ENCODE measurements at places on chromosomes 1 and 21.

DNA sequence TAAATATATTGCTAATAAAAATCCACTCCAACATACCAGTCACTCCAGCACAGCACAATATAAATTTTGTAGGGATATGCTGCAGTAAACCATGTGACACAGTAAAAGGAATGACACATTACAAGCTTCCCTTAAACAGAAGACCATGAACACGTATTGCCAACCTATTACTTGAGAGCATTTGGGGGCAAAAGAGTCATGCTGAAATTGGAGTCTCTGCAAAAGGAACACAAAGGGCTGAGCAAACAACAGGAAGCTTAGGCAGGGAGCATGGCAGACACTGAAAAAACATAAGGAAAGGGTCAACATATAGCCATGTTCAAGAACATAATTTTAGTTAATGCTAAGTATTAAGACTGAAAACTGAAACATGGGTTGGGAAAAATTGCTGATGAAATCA lies 214.5 kb downstream of the SMYD3 start:
- DNase-seq: no peak

DNA sequence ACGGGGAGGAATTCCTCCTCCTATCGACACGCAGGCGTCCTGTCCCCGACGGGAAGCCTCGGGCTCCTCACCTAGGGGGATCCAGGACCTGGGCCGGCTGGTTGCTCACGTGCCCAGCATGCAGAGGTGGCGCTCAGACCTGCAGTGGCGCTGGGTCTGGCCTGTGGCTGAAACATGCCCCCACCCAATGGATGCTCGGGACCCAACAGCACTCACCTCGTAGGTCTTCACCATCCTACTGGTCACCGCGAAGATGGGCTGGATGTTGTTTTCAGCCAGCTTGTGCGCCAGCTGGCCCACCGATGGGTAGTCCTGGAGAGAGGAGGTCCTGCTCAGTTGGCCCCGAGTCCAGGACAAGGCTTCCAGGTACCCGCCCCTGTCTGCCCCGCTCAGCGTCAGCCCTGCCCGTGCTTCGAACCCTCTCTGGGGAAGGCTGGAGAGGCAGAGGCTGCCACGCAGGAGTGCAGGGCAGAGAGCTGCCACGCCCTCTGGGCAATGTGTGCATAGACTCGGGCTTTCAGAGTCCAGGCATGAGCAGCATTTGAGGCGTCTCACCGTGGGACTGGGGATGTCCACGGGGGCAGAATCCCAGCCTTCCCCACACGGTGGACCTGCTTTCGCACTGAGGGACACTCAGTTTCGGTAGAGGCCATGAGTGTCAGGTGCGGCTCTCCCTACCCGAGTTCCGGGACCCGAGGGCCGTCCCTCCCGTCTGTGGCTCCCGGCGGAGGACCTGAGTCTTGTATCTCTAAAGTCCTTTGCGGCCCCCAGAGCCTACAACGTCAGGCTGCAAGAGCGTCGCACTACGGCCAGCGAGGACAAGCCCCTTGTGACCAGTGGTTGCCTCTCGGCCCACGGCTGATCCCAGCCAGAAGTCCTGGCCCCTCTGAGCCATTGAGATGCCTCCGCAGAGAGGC lies 21.6 kb downstream of the ITGB2 start:
- no peak for DNase-seq

GRCh38 chr21:39660191-39660980 lies 47.6 kb downstream of the B3GALT5 start:
- DNase-seq: peak; percentile 65

DNA sequence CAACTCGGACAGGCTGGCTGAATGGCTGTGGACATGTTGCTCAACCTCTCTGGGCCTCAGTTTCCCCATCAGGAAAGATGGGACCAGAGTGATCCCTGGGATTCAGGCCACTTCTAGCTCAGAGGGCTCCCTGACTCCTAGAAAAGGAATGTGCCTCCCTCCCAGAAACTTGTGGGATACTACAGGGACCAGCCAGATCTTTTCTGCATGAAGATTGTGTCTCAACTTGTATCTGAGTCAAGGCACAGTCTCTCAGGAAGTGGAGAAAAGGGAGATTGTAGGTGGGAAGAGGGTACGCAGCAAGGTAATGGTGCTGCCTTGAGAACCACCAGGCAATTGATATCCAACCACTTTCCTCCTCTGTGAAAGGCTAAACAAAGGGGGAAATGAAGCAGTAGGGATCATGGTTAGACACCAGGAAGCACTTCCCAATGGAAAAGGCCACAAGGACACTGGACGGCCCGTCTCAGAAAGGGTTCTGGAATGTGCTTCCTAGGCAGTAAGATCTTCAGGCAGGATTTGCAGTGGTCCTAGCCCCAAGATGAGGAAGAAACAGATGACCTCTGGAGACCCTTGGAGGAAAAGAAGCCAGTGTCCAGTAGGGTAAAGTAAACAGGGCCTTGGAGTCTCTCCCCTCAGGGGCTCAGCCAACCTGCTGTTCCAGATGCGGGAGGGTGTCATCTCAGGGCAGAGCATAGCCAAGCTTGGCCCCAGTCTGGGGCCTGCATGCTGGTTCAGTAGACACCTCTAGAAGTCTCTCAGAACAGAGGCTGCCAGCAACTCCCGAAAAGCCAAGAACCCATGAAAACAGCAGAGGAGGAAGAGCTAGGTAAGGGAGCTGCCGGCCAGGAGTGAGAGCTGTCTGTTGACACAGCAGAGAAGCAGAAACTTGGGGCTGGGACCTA lies 16.8 kb downstream of the IFFO2 start:
- no peak for DNase-seq

- DNase-seq: no peak
Measured at GRCh38 chr1:182624577-182624976, 20.4 kb upstream of the RGS16 start.

DNA sequence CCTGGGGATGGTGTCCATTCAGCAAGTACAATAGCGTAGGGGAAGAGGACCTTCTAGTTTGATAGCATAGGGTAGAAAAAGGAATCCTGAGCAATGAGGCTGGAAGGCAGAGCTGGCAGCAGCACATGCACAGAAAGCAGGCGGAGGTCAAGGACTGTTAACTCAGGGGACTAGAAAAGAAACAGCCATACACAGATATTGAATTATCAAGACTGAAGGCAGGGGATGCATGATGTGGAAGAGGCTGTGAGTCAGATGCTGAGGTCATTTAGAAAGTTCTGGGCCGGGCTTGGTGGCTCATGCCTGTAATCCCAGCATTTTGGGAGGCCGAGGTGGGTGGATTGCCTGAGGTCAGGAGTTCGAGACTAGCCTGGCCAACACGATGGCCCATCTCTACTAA lies 65.6 kb downstream of the OPTC start:
- no peak for DNase-seq

DNA sequence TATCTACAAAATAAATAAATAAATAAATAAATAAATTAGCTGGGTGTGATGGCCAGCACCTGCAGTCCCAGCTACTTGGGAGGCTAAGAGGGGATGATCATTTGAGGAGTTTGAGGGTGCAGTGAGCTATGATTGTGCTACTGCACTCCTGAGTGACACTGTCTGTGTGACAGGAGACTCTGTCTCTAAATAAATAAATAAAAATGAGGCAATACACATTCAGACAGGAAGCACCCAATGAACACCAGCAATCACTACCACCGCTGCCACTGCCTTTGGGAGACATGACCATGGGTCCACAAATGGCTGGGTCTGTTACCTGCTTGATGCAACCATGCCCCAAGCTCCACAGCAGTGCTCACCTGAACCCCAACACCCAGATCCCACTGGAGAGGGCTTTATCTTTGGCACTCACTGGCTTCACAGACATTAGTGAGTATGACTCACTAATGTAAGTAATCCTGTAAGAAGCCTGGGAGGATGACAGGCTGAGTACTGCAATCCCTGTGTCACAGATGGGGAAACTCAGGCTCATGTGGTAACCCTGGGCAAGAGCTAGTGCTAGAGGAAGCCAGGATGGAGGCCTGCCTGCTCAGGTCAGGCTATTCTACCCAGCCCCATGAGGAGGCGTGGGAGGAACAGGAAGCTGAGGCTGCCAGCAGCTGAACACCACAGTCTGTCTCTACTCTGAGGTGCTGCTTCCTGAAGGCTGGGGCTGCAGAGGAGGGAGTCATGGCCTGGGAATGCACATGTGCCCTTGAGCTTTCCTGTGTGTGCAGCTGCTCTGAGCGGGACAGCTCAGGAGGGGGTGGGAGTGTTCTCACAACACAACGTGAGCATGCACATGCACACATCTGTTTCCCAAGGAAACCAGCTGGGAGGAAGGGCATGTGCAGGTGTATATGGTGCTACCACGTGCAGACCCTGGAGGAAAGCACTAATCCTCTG lies 43.0 kb downstream of the SLC9A1 start:
- peak; percentile 99 for DNase-seq

DNA sequence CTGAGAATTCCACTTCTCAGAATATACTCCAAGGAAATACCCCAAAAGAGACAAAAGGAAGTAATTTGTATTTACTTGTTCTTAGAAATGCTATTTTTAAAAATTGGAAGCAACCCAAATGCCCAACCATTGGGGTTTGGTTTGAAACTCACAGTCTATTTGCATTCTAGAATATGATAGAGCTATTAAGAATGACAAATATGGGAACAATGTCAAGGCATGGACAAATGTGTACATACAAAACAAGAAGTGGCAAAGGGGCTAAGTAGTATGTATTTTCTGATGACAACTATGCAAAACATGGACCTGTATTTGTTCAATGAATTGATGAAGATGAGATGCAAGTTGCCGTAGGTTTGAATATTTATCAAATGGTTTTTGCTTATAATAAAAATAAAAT lies 32.8 kb downstream of the KCNA2 start:
- no peak for DNase-seq

DNA sequence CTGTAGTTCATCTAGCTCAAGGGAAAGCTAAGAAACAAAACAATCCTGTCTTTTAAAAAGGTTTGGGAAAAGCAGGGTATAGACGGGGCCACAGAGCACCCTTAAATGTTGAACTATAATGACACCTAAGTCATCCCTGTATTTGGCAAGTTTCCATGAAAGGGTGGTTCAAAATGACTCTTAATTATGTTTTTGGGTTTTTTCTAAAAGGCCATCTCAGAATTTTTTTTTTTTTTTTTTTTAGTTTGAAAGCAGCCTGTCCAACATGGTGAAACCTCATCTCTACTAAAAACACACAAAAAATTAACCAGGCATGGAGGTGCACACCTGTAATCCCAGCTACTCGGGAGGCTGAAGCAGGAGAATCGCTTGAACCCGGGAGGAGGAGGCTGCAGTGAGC lies 22.2 kb downstream of the TOMM20 start:
- no peak for DNase-seq

GRCh38 chr1:156095906-156096508 lies 13.7 kb upstream of the MEX3A start:
- no peak for DNase-seq

GRCh38 chr1:70495370-70495769 lies 84.3 kb downstream of the CTH start:
- no peak for DNase-seq

DNA sequence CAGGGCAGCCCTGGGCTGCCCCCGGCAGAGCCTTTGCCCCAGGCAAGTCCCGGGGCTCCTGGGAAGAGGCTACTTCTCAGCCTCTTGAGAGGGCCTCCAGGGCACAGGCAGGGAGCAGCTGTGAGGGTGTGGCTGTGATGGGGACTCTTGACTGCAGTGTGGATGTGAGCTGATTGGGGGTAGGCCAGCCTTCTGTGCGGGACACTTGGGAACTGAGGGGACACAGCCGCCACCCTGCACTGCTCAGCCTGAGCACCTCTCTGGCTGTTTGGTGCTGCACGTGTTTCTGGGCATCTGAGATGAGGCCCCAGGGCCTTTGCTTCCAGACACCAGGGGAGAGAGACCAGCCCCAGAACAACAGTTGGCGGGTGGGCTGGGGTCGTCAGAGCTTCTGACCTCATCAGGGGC lies 62.1 kb downstream of the SKI start:
- no peak for DNase-seq

GRCh38 chr1:206029484-206029883 lies 5.8 kb upstream of the CTSE start:
- DNase-seq: no peak

- DNase-seq: no peak
Measured at GRCh38 chr1:39808784-39809517, 20.3 kb upstream of the BMP8B start.

- no peak for DNase-seq
Measured at GRCh38 chr21:26194326-26194725, 23.8 kb upstream of the APP start.

DNA sequence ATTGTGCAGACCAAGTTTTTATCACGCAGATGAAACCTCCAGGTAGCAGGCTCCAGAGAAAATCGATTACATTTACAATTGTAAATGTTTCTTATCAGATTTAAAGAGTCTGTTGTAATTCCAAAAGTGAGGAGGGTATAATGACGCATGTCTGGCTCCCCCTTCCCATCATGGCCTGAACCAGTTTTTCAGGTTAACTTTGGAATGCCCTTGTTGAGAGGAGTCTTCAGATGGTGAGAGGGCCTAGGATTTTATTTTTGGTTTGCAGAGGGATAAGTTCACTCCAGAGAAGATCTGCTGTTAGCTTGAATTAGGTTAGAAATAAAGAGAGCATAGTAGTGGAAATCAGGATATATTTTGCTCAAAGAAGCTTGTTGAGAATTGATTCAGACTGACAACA lies 1028.3 kb upstream of the B3GALT2 start:
- DNase-seq: no peak

DNA sequence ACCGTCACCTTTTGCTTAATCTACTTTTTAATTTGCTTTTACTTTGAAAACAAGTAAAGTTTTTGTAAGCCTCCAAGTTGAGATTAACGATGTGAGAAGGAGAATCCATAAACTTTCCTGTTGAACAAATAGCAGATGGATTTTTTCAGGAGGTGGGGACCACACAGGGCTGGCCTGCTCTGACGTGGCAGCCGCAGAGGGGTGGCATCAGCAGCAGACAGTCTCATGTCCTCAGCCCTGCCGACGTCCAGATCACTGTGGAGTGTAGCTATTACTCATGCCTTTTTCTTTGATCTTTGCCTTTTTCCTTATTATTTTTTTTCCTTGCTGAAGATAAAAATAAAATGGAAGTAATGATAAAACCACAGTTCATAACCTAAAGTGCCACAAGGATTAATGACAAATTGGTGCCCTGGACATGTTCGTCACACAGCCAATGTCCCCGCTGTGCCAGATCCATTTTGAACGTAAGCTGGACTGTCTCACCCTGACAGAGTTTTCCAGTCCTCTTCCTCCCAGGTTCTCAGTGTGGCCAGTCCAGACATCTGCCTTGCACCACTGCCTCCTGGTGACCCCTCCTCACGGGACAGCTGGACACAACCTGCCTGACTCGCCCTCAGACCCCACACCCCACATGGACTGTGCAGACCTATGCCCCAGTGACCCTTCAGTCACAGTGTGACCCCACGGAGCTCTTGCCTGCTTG lies 15.4 kb upstream of the ZBTB21 start:
- DNase-seq: no peak

DNA sequence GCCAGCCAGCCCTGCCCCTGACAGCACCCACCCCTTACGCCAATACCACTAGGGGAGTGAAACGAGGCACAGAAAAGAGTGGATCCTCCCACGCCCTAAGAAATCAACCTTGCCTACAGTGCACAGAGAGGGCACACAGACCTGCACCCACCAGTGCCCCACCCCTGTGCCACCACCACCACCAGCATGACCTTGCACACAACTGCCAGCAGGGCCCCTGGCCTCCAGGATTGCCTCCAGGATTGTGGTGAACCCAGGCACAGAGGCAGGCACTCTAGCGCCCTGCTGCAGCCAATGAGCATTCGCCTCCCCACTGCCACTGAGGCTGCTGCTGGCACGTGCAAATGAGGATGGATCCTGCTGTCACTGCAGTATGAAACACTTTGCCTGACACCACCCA lies 23.5 kb upstream of the SGIP1 start:
- DNase-seq: no peak

- no peak for DNase-seq
Measured at GRCh38 chr1:232902774-232903350, 47.5 kb upstream of the NTPCR start.

GRCh38 chr1:225514671-225515081 lies 86.8 kb upstream of the LBR start:
- DNase-seq: no peak

GRCh38 chr1:2224170-2224584 lies 3.9 kb upstream of the SKI start:
- DNase-seq: no peak
